ENCODE measurements at places on chromosomes 7 and 10. TPM values are rescaled to one million over a fixed set of nuclear protein-coding genes. Genes with fewer than 3 reads are reported as not detected.
A peak's percentile ranks its signal among the peaks of the same experiment; 100 is the strongest.

DNA sequence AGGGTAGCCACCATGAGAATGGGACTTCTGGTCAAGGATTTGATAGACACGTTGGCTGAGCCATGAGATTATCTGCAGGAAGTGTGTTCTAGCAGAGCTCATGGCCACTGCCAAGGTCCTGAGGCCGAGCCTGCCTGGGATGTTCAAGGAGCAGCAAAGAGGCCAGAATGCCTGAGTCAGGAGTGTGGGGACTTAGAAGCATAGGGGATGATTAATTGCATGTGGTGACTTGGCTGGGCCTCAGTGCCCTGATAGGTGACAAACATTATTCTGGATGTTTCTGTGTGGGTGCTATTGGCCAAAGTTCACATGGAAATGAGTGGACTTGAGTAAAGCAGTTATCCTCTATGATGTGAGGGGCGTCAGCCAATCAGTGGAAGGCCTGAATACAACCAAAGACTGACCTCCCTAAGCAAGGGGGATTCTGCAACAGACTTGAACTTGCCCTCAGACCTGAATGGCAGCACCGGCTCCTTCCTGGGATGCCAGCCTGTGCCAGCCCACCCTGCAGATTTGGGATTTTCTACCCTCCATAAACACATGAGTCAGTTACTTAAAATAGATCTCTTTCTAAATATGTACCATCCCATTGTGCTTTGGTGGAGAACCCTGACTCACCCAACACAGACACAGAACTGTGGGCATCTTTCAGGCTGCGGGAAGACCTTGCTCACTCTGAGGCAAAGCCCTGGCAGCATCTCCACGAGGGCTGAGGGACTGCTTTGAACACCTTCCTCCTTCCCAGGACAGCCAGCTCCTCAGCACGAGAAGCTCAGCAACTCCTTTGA lies 363.9 kb upstream of the MGMT start:
- DNase-seq, result no peak

DNA sequence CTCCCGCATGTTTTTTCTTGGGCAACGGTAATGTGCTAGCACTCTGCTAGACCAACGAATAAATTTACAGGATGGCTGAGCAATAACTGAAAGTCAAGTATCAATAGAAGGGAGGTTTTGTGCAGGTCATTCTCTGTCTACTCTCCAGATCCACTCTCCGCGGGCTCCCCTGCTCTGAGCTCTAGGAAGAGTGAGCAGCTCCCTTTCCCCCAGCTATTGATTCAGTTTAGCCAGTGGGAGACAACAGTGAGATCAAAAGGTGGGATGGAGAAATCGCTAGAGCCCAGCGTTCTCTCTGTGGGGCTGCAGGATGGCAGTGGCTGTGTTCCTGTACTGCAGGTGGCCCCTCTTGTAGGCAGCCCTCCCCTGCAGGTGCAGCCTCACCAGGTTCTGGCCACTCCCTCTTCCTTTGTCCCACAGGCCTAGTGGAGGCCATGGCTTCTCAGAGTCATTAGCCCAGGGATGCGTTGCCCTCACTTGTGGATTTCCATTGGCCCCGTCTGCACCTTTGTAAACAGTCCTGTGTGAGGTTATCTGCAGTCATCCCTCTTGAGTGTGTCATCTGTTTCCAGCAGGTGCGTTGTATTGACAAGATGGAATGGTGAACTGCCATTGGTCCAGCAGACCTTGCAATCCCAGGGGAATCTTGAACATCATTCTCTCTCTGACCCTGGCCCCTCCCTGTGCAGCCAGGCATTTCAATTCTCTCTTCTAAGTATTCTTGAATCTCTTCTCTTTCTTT lies 11.1 kb downstream of the MSRB2 start:
- no peak for DNase-seq

GRCh38 chr10:52232561-52233350 lies 81.3 kb upstream of the DKK1 start:
- DNase-seq, result no peak

GRCh38 chr10:43252783-43253341 lies 14.0 kb downstream of the RASGEF1A start:
- DNase-seq, result no peak

DNA sequence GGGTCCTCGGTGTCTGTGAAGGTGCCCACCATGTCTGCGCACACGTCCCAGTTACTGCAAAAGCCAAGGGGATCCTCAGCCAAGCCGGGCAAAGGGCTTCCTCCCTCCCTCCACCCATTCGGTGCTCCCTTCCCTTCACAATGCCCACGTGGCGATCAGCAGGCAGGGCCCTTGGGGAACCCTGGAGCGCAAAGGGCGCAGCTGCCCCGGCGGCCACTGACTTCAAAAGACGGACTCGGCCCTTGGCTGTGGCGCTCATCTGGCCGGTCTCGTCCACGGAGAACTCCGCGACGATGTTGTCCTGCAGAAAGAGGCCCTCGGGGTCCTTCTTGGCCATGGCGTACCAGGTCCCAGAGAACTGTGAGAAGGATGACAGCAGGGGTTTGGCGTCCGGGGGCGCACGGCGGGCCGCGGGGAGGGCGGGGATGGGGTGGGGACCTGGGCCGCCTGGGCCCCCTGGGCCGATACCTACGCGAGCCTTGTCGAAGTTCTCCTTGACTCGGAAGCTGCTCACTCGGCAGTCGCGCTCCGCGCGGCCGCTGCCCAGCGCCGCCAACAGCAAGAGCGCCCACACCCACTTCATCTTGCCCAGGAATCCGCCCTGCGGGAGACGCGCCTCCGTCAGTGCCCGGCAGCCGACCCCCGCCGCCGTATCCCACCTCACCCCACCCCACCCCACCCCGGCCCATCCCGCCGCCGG lies 439 bp downstream of the RBP4 start:
- DNase-seq, result peak; percentile 6

DNA sequence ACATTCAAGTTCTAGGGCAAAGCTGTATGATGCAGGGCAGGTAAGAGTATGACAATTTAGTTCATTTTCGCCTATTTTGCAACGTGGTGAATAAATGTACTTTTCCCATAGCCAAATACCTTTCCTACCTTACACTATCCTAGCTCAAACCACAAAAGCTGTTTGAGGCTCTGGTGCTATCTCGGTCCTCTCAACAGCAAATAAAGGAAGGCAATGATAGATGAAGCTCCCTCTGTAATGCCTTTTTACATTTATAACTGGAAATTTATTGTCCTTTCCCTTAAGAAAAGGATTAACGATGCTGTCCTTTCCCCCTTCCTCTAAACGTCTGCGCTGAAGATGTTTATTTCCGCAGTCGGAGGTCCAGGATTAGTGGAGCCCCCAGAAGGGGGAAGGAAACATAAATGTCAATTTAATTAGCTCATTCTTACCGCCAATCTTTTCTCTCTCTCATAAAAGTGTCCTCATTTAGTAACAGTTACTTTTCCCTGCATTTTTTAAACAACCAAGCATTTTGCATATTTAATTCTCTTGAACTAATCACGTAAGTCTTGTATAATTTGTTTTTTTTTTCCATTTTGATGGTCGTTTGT lies 114.6 kb downstream of the PIP4K2A start:
- no peak for DNase-seq

DNA sequence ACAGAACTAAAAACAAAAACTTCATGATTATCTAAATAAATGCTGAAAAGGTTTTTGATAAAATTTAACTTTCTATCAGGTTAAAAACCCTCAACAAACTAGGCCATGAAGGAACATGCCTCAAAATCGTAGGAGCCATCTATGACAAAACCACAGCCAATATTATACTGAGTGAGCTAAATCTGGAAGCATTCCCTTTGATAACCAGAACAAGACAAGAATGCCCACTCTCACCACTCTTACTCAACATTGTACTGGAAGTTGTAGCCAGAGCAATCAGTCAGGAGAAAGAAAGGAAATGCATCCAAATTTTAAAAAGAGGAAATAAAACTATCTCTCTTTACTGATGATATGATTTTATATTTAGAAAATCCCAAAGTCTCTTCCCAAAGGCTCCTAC lies 228.7 kb downstream of the CHRM2 start:
- no peak for DNase-seq

DNA sequence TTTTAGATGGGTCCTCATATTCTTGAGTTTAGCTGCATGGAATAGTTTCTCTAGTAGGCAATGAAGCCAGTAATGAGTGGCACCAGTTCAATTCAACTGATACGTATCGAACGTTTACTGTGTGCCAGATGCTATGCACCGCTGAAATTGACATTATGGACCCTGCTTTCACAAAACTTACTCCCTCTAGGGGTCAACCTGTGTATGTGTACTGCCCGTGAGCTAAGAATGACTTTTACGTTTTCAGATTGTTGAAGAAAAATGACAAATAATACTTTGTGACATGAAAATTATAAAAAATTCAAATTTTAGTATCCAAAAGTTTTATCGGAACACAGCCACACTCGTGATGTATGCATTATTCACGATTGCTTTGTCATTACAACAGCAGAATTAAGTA lies 95.5 kb downstream of the ZMYND11 start:
- no peak for DNase-seq

- DNase-seq, result no peak
Measured at GRCh38 chr7:77157446-77157845, 35.0 kb downstream of the CCDC146 start.

DNA sequence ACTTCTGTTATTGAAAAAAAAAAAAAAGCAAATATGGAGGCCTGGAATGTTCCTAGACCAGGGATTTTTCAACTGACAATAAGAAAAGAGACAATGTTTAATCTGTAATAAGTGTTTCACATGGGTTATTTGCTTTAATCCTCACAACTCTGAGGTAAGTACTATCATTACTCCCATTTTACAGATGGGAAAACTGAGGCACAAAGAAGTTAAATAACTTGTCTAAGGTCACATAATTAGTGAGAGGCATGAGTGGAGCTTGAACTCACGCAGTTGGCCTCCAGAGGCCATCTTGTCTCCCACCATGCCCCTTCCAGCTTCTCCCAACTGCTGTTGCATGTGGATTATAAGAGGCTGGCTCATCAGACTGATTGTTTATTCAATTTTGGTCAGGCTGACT lies 36.6 kb upstream of the CREB5 start:
- no peak for DNase-seq

The GPER1 gene
- 0.91 TPM for total RNA-seq

The PRKG1 gene
- 4.4 TPM for total RNA-seq

The TBL2 gene
- 45.6 TPM for total RNA-seq

The CLRN3 gene
- total RNA-seq, result not detected

The AMZ1 gene
- not detected for total RNA-seq

The MGAM2 gene
- total RNA-seq, result 0.07 TPM

The AKR1C8 gene
- total RNA-seq, result not detected

The GDF2 gene
- total RNA-seq, result not detected

The KCNIP2 gene
- 2.2 TPM for total RNA-seq

The ABCB1 gene
- total RNA-seq, result 6.1 TPM
